ENCODE measurements at places on chromosomes 16 and 17.

GRCh38 chr17:48626245-48627117 lies at the start of gene HOXB9:
Gene HOXB9 (minus strand): TSS chr17:48626358. CDS start chr17:48626269, 89 bp downstream.
- DNase-seq, result no peak

DNA sequence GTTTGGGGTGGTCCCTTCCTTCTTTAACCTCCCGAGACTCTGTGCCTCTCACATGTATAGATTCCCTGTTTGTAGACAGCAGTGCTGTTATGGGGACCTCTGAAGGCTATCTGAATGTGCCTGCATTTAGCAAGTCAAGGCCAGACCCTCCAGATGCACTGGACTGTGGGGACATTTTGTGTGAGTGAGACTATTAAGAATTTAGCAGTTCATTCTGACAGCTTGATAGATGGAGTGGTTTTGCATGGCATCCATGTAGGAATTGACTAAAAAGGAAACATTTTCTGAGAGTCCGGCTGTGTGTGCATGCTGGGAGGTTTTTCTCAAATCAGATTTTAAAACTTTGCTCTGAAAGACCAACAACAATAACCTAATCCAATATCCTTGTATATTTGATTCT lies 226.3 kb downstream of the MSI2 start:
- peak; percentile 11 for DNase-seq

DNA sequence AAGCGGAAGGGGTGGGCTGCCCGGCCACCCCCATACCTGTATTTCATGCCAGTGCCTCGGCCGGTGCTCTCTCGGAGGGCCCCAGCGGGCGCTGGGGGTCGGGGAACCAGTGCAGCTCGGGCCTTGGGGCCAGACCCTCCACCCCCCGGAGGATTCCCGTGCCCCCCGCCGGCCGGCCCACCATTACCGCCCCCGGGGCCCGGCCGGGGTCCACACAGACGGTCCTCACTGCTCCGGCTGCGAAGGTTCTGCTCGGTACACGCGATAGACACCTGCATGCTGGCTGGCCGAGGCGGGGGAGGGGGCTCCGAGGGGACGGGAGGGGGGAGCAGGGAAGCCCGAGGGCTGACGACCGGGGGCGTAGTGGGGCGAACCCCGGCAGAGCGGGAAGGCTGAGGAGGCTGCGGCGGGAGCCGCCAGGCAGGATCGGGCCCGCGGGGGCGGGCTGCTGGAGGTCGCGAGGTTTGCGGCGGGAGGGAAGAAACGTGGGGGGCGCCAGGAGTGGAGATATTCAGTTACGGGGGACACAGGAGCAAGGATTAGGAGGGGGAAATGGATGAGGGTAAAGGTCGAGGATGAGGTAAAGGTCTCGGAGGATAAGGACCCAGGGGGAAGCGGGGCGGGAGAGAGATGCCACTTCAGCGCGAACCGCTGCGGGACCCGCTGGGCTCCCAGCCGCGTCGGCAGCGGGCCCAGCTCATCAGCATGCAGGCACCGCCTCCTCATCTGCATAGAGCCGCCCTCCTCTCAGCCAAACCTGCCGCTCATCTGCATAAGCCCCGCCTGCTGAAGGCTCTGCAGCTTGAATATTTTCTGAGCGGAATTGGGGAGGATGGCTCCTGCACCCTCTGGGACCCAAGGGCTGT lies at the start of gene KCNAB3:
TSS of gene KCNAB3 (minus strand) at position 699 of the 866 bp plus-strand sequence. CDS start at position 278, 421 bp downstream.
- peak; percentile 74 for DNase-seq

- DNase-seq, result no peak
These were observed 8.6 kb downstream of the BAHCC1 start for GRCh38 chr17:81403671-81404534.

GRCh38 chr17:48727415-48728175 lies 955 bp downstream of the HOXB13 start:
- no peak for DNase-seq

Measured in HFFc6 (cell line).